ENCODE measurements at places on chromosomes 5 and 9.

DNA sequence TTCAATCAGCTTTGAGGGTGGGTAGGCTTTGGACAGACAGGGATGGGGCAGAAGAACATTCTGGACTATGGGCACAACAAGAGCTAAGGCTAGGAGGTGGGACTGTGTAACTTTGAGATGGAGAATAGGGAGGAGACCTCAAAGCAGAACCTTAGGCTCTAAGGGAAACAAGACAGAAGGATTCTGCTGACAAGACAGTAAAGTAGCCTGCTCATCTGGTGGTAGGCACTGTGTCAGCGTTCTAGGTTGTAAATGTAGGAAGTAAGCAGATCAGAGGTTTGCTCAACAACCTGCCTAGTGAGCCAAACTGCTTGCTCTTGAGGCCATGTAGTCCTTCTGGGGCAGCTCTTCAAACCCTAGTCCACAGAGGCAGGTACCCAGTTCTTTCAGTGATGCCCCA is 15.0 kb upstream of the IL12B start:
- no peak for DNase-seq

GRCh38 chr5:178437386-178438075 is 152.7 kb downstream of the COL23A1 start:
- DNase-seq, result no peak

GRCh38 chr5:5014586-5015235 is 125.4 kb upstream of the ADAMTS16 start:
- peak; percentile 51 for DNase-seq

GRCh38 chr9:128762671-128763449 is 8.9 kb downstream of the ZER1 start:
- DNase-seq, result no peak

- no peak for DNase-seq
Observed at GRCh38 chr5:159106193-159106568, 6.5 kb upstream of the EBF1 start.

GRCh38 chr9:93874242-93874641 is 80.9 kb downstream of the BARX1 start:
- DNase-seq, result no peak

DNA sequence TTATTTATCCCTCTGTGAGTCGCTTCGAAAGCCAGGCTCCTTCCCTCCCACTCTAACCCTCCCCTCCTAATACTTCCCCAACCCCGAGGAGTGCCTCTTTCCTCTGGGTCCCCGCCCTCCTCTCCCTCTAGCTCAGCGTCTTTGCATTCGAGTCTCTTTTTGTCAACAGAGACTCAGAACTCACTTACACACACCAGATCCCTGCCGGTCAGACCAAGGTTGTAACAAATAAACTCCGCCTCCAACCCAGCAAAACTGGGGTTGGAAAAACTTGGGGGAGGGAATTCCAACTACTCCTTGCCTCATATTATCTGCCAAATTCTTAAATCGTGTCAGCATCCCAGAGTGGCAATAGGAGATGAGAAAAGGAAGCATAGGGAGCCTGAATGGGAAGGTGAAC is at the start of gene HTR1A:
Gene HTR1A, minus strand, starts transcription at position 167 of the 400 bp plus-strand sequence. CDS start 726 bp downstream, outside the sequence.
- DNase-seq, result no peak

DNA sequence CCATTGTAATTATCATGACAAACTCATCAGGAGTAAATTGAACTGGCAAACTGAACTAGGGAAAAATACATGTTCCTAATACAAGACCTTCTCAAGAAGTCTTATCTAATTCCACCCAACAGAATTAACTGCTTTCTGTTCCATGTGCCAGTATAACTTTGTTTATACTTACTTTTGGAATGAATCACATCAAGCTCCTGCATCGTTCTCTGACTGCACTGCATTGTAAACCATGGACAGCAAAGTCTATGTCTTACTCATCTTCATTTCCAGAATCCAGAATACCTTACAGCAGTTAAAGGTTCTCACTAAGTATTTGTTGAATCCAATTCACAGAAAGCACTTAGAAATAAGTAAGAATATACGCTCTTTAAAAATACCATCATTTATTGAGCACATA is 102.8 kb downstream of the PLK2 start:
- peak; percentile 65 for DNase-seq

- DNase-seq, result no peak
Observed at GRCh38 chr9:9275601-9276000, 1337.2 kb downstream of the PTPRD start.

GRCh38 chr9:87179553-87180340 is 232.4 kb upstream of the GAS1 start:
- peak; percentile 71 for DNase-seq

DNA sequence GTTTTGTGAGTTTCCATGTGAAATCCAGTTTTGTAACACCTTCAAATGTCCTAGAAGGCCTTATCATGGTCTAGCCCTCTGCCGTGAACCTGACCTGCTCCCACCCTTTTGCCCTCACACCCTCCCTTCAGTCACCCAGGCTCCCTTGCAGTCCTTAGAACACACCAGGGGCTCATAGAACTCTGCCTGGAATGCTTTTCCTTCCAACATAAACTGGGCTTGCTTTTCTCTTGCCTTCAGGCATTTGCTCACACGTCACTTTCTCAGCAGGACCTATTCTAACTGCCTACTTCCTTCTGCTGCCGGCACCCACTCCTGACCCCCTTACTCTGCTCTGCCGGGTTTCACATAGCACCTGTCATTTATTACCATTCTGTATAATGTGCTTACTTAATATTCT is 111.9 kb downstream of the PDE8B start:
- DNase-seq, result no peak

- DNase-seq, result peak; percentile 37
Observed at GRCh38 chr5:75610201-75610600, 1.1 kb upstream of the ANKDD1B start.

DNA sequence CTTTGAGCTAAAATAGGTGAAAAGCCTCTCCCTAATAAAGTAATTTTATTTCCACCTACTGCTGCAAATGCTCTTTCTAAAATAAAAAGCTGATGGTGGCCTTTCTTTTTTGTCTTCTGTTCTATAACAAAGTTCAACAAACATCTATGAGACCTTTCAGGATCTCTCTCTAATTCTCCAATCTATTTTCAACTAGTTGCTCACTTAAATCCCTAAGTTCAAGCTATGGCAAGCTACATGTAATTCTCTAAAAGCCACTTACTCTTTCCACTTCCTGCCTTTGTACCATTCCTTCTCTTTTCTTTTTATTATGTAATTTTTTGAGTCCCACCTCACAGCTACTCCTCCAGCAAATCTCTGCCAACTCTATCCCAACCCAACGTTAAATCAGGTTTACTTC is 20.9 kb downstream of the CHD1 start:
- no peak for DNase-seq

DNA sequence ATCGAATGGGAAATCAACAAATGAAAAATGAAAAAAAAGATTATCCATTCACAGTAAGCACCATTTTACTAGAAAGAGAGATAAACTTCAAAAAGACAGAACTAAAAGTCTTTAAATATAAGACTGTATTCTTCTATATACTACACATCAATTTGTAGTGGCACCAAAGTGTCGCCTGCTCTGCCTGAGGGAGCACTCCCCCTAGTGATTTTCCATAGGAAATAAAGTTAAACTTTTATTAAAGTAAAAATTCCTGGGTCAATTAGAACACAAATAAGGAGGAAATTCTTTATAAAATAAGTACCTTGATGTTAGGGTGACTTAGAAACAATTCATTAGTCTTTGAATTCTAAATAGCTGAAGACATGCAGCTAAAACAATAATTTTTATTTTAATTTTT is 9.7 kb downstream of the RAD1 start:
- peak; percentile 42 for DNase-seq

DNA sequence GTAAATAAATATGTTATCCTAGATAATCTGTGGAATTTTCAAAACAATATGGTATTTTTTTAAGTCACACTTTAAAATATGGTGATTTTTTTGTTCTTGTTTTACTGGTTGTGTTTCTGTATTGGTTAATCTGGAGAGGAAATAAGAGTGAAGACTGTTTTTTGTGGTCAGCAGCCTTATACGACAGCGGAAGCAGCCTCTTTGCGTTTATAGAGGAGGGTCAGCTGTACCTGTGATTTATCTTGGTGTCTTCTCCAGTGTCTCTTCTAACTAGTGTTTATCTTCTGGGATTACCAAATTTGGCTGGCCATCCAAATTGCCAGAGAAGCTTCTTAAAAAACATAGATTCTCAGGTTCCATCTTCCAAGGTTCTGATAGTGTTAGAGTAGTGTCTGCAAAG is 58.7 kb downstream of the ICE1 start:
- no peak for DNase-seq

DNA sequence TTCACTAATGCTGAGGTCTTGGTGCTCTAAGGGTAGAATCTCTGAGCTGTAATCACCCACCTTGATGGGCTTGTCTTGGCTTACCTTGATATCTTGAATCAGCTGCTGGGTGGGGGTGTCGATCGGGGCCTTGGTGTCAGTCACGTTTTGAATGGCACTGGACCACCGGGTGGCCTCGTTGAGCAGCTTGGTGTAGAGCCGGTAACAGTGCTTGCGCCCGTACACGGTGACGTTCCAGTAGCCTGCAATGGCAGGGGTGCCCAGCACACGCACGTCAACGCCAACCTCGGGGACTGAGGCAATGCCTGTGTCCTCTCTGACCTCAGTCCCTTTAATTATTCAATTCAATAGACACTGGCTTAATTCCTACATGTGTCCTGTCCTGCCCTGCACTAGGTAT is 63.1 kb upstream of the RETREG1 start:
- DNase-seq, result no peak

DNA sequence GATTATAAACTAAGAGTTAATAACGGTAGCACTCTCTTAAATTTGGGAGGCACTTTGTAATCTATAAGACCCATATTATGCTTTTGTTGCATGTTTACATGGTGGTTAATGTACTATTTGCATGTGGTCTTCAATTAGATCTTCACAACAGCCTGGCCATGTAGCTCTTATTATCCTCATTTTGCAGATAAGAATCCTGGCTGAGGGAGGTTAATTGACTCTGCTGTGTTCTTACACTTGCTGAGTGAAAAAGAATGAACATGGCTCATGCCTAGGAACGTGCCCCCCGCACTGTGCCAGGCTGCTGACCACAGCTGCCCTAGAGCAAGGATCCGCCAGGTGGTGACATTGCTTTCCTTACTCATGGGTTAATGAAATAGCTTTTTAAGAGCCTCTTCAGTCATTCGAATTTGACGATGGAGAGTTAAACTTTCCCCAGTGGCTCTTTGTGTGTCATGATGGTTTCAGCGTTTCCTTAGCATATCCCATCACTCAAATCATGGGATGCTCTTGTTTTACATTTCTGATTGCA is 97.9 kb downstream of the CDH6 start:
- peak; percentile 39 for DNase-seq

DNA sequence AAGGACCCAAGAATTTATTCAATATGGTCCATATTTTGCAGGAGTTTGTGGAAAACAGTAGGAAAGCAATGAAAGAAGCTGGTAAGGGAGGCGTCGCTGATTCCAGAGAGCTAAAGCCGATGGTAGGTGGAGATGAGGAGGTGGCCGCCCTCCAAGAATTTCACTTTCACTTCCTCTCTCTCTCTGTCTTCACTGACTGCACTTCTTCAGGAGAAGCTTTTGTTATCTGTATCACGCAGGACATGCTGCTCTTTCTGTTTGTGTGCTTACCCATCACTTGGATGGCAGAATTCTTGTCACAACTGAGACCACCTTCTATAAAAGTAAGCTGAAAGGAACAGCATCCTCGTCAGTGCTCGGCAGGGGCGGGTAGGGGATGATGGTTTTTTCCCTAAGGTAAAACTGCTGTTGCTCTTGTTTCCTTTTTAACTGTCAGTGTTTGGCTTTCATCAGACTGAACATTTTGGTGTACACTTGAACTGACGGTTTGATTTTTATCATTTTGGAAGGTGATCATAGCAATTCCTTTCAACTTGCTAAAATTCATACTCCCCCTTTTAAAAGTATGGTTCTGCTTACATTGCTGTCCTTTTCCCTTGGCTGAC is 62.4 kb upstream of the FSD1L start:
- no peak for DNase-seq

GRCh38 chr5:80124121-80124918 is 89.2 kb downstream of the THBS4 start:
- no peak for DNase-seq

DNA sequence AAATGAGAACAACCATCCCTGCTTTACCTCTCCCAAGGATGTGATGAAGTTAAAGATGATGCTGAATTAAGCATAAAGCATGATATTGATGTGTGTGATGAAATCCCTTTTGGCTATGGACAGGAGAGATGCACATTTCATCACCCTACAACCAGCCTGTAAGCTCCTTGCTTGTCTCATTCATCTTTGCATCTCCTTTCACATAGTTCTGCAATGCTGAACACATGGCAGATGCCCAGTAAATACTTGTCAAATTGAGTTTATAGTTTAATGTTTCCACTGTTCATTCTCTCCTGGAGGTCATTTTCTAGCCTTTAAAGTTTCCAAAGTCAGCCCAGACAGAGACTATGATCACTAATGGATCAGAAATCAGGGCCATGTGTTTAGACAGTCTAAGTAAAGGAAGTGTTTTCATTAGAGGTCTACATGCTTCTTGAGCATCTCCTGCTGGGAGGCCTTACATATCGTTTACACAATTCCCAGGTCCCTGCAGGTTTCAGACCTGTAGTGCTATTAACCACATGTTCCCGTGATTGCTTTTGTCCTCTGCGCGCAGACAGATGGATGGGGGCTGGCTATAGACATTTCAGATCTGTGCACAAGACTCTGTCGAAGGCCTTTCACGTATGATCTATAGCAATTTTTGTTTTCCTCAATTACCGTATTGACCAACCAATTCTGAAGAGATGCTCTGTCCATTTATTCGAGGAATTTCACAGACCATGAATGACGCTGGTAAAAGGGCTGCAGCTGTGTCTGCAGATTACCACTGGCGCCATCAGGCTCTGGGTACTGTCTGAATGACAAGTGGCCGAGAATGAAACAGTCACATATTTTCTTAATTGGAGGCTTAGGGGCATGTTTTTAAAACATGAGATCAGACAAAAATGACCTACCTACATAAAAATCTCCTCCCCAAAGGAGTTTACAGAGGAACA is 49.0 kb upstream of the CKMT2 start:
- no peak for DNase-seq

GRCh38 chr5:68225188-68225910 is 9.8 kb downstream of the PIK3R1 start:
- peak; percentile 86 for DNase-seq

- peak; percentile 60 for DNase-seq
Observed at GRCh38 chr5:66498791-66499207, 97.4 kb upstream of the MAST4 start.

GRCh38 chr9:7234144-7234543 is 476.4 kb downstream of the KDM4C start:
- DNase-seq, result peak; percentile 52

- peak; percentile 18 for DNase-seq
Observed at GRCh38 chr9:102461156-102461819, 533.8 kb upstream of the CYLC2 start.

DNA sequence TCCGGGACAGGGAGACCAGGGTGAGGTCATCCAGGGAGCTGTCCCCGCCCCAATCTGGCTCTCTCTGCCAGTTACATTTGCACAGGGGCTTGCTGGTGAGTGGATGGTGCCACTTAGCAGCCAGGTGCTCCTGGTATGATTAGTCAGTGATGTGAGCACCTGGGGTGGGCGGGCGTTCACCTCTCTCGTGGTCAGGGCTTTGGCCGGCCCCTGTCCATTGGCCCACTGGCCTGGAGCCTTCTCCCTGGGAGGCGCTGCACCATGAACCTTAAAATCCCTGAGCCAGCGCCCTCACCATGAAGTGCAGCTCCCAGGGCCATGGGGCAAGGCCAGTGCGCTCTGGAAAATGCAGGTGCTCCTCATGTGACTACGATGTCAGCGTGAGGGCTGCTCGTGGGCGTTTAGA is 2.0 kb downstream of the NKD2 start:
- DNase-seq, result no peak

All from ELR (cell line).